ENCODE measurements at places on chromosomes 2 and 18. TPM values are rescaled to one million over a fixed set of nuclear protein-coding genes. Genes with fewer than 3 reads are reported as not detected.

AOX1 gene
- 181 TPM for total RNA-seq

FBXO48 gene
- 0.46 TPM for total RNA-seq

GAREM1 gene
- total RNA-seq: 9.8 TPM

TFCP2L1 gene
- 6.4 TPM for total RNA-seq

KYNU gene
- total RNA-seq: 2.6 TPM

- H3K36me3 ChIP-seq: no peaks in the 10 kb centered on the region
- H3K27ac ChIP-seq: no peak overlapping the region
- no peaks in the 10 kb centered on the region for H3K4me1 ChIP-seq
Measured at GRCh38 chr2:179550214-179550613, 285.6 kb upstream of the SESTD1 start.

DNA sequence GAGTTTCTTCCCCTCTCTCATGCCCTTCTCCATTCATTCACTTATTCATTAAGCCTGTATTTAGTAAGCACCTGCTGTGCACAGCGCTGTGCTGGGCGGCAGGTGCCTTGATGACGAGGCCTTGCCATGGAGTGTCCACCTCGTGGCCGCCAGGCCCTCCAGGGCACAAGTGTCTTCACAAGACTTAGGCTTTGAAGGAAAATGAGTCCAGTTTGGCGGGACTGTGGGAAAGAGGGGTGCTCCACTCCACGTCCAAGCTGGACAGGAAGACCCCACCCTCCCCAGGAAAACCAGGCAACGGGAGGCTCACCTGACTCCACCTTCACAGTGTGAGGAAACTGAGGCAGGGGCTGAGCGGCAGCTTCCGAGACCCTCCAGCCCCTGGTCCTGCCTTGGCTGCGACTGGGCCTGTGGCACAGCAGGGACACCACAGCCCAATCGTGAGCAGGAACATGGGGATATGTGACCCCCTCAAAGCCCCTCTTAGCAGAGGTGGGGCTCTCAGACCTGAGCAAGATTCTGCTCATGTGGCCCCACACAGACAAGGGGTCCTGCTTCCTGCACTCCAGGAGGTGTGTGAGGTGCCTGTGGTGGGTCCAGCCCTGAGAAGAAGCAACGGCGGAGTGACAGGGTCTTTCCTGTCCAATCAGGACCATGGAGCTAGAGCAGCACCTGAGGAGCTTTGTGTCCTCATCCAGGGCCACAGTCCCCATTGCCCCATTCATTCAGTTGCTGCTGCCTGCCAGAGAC, 110.3 kb upstream of the ODC1 start:
- no peaks in the 10 kb centered on the region for H3K27me3 ChIP-seq
- H3K4me3 ChIP-seq: no peak overlapping the region
- H3K36me3 ChIP-seq: no peaks in the 10 kb centered on the region
- no peak overlapping the region for H3K27ac ChIP-seq
- no peaks in the 10 kb centered on the region for H3K4me1 ChIP-seq

DNA sequence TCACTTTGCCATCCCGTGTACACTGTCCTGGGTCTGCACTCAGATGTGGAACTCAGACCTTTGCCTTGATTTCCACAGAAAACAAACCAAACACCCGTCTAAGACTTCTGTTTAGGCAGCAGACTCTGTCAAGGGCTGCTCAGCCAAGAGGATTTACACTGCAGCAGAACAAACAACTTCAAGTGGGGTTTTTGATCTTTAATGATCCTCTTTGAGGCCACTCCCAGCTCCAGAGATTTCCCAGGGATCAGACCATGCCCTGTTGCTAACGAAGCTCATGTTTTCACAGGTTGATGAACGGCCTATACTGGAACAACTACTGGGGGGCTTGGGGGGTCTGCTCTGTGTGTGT, 52.5 kb upstream of the LGALSL start:
- H3K27ac ChIP-seq: no peak overlapping the region
- H3K27me3 ChIP-seq: no peaks in the 10 kb centered on the region
- no peak overlapping the region for H3K4me3 ChIP-seq
- no peaks in the 10 kb centered on the region for H3K36me3 ChIP-seq
- peaks cover 21% of the 10 kb centered on the region for H3K4me1 ChIP-seq

- DNase-seq: no peak
- H3K27me3 ChIP-seq: no peaks in the 10 kb centered on the region
- H3K4me1 ChIP-seq: no peaks in the 10 kb centered on the region
- H3K4me3 ChIP-seq: no peak overlapping the region
Measured at GRCh38 chr18:74445585-74445984, 11.5 kb downstream of the DIPK1C start.

GRCh38 chr2:112321375-112322320, 46.3 kb downstream of the ZC3H6 start:
- H3K4me3 ChIP-seq: no peak overlapping the region
- no peak for DNase-seq
- H3K4me1 ChIP-seq: peaks cover 16% of the 10 kb centered on the region
- H3K27ac ChIP-seq: peak overlapping the region; percentile 48
- H3K27me3 ChIP-seq: no peaks in the 10 kb centered on the region

- H3K27me3 ChIP-seq: peaks cover 5% of the 10 kb centered on the region
- H3K27ac ChIP-seq: no peak overlapping the region
- no peak for DNase-seq
- no peak overlapping the region for H3K4me3 ChIP-seq
- H3K4me1 ChIP-seq: no peaks in the 10 kb centered on the region
- H3K36me3 ChIP-seq: no peaks in the 10 kb centered on the region
Measured at GRCh38 chr2:176704282-176704858, 435.1 kb downstream of the MTX2 start.

GRCh38 chr18:76463358-76463757, 31.7 kb downstream of the ZNF516 start:
- no peaks in the 10 kb centered on the region for H3K36me3 ChIP-seq
- no peaks in the 10 kb centered on the region for H3K4me1 ChIP-seq
- no peak for DNase-seq
- no peaks in the 10 kb centered on the region for H3K27me3 ChIP-seq

GRCh38 chr18:59087391-59087790, 52.3 kb upstream of the SEC11C start:
- H3K4me1 ChIP-seq: no peaks in the 10 kb centered on the region
- H3K27me3 ChIP-seq: no peaks in the 10 kb centered on the region

DNA sequence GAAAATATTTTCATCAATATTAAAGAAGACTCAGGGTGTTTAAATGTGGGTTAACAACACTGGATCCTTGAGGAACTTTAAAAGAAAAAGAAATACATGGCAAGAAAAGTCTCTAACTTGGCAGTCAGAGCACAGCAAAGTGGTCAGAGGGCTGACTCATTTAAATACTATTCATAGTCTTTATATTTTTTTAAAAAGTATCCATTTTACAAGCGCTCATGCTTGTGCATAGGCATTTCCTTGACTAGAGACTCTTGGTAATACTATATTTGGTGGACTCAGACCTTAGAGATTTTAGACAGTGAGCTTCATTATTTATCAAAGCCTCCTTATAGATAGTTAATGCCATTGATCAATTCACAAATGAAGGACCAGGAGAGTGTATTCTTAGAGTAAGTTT, 110.2 kb downstream of the ABCA12 start:
- no peaks in the 10 kb centered on the region for H3K4me1 ChIP-seq
- no peaks in the 10 kb centered on the region for H3K36me3 ChIP-seq
- no peak for DNase-seq

- H3K4me3 ChIP-seq: no peak overlapping the region
- H3K36me3 ChIP-seq: no peaks in the 10 kb centered on the region
- no peaks in the 10 kb centered on the region for H3K27me3 ChIP-seq
- no peak overlapping the region for H3K27ac ChIP-seq
- H3K4me1 ChIP-seq: no peaks in the 10 kb centered on the region
- DNase-seq: no peak
Measured at GRCh38 chr2:229127471-229127870, 143.6 kb downstream of the PID1 start.

DNA sequence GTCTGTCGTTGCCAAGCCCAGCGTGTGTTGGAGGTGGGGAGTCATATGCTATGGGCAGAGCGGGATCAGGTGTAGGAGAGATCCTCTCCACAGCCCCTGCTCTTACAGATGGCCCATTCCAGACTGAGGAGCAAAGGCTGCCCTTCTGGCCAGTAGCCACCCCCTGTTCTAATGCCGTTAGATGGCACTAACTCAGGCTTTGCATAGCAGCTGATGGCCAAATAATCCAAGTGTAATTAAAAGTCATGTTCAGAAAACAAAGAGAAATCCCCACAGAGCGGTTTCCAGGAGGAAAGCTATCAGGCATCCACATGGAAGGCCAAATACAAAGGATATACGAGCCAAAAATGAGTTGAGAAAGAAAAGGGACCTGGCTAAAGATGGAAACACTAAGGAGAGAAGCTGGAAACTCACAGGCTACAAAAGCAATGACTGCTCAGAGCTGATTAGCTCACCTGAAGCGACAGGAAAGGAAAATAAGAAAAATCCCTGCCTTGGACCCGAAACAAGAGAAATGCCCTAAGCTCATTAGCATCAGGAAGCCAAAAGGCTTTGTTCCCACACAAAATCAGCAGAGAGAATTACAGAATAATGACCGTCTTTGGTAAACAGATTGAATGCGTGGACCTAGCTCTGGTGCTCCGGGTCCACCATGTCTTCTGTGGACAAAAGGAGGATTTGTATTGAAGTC, 1002.4 kb upstream of the KLHL29 start:
- H3K27ac ChIP-seq: no peak overlapping the region
- H3K27me3 ChIP-seq: no peaks in the 10 kb centered on the region
- no peaks in the 10 kb centered on the region for H3K4me1 ChIP-seq

GRCh38 chr2:196598412-196598811, 41.1 kb upstream of the CCDC150 start:
- H3K4me1 ChIP-seq: no peaks in the 10 kb centered on the region
- H3K27ac ChIP-seq: no peak overlapping the region
- no peaks in the 10 kb centered on the region for H3K36me3 ChIP-seq
- no peak overlapping the region for H3K4me3 ChIP-seq
- H3K27me3 ChIP-seq: no peaks in the 10 kb centered on the region

DNA sequence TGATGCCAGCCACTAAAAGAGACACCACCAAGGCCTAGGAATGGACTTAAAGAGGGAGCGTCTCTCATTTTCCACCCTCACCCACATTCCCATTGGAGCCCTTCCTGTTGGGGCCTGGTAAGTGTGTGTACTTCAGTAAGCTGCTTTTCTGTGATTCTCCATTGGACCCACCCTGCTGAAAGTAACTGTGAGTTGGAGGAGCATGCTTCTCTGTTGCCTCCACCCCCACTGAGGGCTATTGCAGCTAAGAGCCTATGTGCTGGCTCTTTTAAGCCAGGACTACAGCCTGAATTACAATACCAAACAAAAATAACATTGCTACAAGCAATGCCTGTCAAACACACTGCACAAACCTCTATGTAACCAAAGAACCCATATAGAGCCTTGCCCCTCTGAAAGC, 81.1 kb downstream of the TRABD2A start:
- H3K4me1 ChIP-seq: no peaks in the 10 kb centered on the region
- no peak overlapping the region for H3K4me3 ChIP-seq
- H3K27ac ChIP-seq: no peak overlapping the region
